Cardiac septum (tissue), 1 donor: ENCODE measurements at places on chromosomes 13 and 19. TPM values are rescaled to one million over a fixed set of nuclear protein-coding genes. Genes with fewer than 3 reads are reported as not detected.
A peak's percentile ranks its signal among the peaks of the same experiment; 100 is the strongest.

DNA sequence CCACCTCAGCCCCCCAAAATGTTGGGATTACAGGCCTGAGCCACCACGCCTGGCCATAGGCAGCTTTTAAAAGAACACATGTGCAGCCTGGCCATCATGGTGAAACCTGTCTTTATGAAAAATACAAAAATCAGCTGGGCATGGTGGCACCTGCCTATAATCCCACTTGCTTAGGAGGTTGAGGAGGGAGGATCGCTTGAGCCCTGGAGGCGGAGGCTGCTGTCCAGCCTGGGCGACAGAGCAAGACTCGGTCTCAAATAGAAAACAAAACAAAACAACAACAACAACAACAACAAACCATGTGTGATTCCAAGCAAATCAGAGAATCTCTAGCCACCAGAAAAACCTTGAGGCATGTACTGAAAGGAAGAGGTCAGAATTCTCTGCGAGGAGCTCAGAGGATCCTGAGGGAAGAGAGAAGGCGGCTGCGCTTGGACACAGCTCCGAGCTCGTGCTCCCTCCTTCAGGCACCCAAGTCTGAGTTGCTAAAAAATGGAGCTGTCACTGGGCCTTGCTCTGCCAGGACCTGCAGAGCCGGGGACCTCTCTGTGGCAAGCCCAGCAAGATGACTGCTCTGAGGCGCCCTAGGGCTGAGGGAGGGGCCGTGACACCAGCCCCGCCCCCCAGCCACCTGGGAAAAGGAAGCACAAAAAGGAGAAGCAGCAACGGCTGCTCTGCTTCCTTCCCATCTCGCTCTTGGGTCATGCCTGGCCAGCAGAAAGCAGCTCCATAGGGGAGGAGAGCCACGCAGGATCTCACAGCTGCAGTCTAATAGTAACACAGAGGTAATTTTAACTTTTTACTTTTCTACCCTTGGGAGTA, at the start of gene ARL11:
Gene ARL11, plus strand, starts transcription at position 677 of the 822 bp plus-strand sequence. CDS start 1,941 bp downstream, outside the sequence.
- peak; percentile 93 for DNase-seq

- no peak for DNase-seq
Measured at GRCh38 chr19:14580623-14581237, 2.2 kb upstream of the CLEC17A start.

MAMSTR gene
- 3.2 TPM for total RNA-seq

DNA sequence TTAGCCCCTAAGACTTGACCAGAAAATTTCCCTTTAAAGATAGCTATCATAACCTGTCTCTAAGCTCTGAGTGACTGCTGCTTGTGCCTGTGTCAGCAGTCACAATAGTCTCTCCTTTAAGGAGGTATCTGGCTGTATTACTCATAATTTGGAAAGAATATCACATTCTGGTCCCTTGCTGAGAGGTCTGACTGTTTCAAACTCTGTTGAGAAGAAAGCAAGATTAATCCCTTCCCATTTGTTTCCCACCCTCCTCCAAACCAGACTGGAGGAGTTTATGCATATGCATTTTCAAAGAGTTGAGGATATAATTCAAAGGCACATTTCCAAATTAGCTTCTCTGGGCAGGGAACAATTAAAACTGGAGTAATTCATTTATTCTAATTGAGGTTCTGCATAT, 2.3 kb downstream of the HTR2A start:
- DNase-seq = no peak

DNA sequence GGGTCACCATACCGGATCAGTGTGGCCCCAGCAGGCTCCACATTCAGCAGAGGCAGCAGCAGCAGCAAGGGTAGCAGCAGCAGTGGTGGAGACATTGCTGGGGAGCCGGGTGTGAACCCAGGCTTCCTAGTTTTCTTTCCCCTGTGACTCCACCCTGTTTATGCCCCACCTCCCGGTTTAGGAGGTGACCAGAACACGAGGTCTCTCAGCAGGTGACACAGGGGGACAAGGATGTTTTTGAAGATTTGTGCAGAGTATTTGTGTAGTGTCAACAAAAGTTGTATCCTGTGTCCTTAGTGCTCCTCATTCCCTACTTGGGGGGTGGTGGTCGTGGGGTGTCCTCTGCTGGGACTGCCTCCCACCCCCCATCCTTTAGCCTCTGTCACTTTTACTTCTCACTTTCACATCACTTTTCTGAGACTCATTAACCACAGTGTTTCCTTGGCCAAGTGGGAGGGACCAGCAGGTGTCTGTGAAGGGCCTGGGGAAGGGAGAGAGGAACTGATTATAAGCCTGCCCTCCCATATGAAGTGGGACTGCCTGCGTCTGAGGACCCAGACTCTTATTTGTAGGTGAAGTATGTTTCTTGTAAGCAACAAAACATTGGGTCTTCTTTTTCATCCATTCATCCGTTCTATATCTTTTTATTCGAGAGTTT, 15.6 kb upstream of the KCNC3 start:
- DNase-seq = no peak

SOX1 gene
- total RNA-seq = not detected

DNA sequence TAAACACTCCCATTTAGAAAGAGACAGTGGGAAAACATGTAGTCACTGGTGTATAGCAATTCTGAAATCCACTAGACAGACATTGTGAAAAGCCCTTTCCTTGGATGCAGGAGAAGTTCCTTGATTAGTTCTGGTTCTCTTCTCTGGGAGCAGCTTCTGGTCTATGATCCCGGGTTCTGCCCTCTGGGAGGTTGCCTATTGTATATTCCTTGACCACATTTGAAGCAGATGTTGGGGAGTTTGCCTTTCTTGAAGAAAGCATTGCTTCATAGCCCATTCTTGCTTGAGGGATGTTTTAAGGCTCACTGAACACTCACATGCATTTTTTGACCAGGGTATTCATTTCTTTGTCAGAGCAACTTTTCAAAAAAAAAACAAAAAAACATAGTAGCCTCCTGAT, 211.9 kb downstream of the NDFIP2 start:
- DNase-seq = no peak

DNA sequence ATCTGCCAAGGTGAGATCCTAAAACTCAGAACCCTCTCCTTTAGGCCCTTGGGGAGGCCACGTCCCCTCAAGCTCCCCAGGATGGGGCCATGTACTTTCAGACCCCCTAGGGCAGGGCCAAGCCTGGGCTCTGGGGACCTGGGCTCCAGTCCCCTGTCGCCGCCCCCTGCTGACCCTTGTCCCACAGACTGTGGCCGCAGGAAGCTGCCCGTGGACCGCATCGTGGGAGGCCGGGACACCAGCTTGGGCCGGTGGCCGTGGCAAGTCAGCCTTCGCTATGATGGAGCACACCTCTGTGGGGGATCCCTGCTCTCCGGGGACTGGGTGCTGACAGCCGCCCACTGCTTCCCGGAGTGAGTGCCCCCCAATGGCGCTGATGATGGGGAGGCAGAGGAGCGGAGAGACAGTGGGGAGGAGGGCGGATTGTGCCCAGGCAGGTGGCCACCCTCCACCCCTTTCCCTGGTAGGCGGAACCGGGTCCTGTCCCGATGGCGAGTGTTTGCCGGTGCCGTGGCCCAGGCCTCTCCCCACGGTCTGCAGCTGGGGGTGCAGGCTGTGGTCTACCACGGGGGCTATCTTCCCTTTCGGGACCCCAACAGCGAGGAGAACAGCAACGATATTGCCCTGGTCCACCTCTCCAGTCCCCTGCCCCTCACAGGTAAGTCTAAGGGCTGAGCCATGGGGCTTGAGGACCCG, 18.8 kb downstream of the HPN start:
- DNase-seq = no peak

DNA sequence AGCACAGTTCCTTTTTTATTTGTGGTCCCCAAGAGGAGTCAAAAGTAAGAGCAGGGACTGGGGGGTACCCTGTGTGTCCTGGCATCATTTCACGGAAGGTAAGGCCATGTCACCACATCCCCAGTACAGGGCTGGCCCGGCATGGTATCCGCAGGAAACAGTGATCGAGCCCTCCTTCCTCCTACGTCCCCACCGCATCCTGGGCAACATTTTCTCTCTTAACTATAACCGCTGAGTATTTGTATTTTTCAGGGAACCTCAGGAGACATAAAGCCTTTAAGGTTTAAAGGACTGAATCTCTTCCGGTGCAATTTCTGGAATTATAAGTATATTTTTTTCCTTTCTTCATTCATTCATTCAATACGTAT, 13.6 kb upstream of the LATS2 start:
- DNase-seq = no peak

DNA sequence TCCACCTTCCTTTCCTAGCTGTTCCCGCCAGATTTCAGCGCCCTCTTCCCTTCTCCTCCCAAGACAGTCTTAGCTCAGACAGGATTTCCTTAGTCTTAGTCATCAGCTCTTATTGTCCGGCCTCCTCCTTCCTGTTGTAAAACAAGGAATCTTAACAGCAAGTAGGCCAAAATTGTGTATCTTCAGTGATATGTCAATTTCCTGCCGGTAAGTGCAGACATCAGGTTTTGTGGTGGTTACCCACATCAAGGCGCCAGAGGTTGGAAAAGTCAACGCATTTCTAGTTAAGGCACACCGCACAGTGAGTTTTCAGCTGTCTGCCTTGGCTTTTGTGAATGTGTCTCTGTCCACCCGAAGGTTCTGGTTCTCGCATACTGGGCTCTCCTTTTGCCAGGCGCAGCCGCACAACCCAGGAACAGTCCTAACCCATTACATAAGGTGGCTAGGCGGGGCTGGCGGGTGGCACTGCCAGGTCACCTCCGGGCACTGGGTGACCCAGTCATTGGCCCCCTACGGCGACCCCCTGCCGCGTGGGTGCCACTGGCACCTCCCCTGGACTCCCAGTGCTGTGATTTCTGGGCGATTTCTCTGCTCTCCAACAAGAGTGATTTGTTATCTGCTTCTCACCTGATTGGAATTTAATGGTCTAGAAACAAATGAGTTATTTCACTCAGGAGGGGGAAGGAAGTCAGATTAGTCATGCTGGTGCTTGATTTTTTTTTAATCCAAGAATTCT, 12.9 kb downstream of the COL4A2 start:
- DNase-seq = no peak

KISS1R gene
- total RNA-seq = not detected

- no peak for DNase-seq
Measured at GRCh38 chr13:105442949-105443699, 1092.3 kb downstream of the EFNB2 start.

FCER2 gene
- total RNA-seq = not detected

DNA sequence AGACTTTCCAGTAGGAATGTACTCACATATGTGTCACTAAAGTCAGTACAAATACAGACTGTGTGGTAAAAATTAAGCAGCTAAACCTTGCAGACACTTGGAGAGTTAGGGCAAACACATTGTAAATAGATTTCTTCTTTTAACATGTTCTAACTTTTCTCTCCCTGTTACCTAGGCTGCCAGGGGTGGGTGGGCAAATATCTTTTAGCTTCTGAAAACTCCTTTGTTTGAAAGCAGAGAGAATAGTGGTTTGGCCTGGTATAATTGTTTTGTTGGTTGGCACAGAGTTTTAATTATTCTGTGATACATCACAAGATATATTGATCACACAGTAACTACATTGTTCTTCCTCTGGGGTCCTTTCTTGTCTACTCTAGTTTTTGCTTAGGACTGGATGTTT, 289.8 kb upstream of the DACH1 start:
- no peak for DNase-seq

- no peak for DNase-seq
Measured at GRCh38 chr19:1851654-1852580, 3.6 kb upstream of the REXO1 start.

TSKS gene
- total RNA-seq = 0.24 TPM

TINCR gene
- total RNA-seq = 0.16 TPM

CLDN10 gene
- not detected for total RNA-seq
